Stimulated activated CD8-positive, alpha-beta memory T cell treated with anti-CD3 and anti-CD28 coated beads, Interleukin-15, amount 100 ng/mL, for 48 hours (primary cell): ENCODE measurements at places on chromosomes 1 and 21.

- no peak for DNase-seq
These were observed 40.7 kb downstream of the NME7 start for GRCh38 chr1:169326956-169327268.

DNA sequence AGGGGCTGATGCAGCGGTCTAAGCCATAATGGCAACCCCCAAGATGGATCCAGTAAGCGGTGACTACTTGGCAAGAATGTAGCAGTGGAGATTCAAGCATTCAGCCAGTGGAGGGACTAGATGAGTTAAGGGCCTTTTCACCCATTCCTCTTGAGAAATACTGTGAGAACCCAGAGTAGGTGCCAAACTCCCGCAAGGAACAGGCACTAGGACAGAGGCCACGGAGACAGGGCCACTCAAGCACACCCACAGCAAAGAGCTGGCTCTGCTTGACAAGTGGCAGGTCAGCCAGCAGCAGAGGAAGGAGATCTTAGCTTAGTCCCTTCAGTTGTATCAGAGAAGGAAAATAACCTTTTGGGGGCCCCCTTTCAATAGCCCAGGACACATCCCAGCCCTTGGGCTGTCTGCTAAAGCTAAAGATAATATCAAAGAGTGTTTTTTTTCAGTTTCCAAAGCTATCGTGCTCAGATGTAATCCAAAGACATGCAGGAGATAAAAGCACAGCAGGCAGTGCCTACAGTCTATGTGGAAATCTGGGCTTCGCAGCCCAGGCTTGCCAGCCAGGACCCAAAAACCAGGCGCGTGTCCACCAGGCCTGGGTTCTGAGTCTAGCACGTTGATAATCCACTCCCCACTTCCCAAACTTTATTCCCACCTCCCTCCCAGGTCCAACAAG is 62.0 kb upstream of the GOLT1A start:
- DNase-seq, result no peak

- no peak for DNase-seq
These were observed 99.5 kb upstream of the BMP8A start for GRCh38 chr1:39391691-39392679.

- no peak for DNase-seq
These were observed 103.9 kb downstream of the EBNA1BP2 start for GRCh38 chr1:43067977-43068751.

DNA sequence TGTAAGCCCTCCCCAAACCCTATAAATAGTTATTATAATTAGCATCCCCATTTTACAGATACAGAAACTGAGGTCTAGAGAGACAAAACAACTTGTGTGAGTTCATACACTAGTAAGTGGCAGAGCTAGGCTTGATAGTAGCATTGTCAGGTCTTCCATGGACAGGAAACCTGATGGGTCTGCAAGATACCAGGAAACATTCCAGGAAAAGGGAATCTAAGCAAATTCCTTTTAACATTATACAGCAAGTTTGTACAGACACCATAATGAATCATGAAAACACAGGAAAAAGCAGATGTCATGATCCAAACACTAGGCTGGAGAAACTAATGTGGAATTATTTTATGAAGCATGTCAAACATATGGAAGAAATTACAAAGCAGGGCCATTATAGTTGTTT is 89.1 kb upstream of the KCNK2 start:
- DNase-seq, result no peak

DNA sequence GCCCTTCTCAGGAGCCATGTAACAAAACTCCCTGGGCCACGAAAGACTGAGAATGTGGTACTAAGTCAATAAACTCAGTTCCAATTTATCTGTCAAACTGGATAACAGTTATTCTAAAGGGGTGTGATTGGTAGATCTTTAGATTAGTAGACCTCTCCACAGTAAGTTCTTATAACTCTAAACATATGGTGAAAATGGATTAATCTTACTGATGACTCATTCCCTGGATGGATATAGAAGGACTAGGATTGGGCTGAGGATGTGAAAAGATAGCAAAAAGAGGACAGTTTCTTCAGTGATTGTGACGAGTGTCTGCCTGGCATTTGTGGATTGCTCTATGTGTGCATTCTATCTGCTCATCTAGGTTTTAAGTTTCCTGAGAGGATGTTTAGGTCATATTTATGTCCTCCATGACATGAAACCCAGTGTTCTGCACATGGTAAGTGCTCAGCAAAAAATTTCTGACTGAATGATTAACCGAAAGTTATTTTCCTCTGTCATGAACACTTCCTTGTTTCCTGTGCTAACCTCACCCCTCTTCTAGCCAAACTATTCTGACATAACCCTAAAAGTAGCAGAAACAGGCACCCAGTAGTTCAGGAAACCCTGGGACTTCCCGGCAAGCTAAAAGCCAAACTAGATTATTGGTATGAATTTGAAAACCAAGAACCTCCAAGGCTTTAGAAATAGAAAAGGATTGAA is 397.5 kb upstream of the PLXNA2 start:
- no peak for DNase-seq

- no peak for DNase-seq
These were observed 46.8 kb upstream of the ECE1 start for GRCh38 chr1:21337010-21337437.

DNA sequence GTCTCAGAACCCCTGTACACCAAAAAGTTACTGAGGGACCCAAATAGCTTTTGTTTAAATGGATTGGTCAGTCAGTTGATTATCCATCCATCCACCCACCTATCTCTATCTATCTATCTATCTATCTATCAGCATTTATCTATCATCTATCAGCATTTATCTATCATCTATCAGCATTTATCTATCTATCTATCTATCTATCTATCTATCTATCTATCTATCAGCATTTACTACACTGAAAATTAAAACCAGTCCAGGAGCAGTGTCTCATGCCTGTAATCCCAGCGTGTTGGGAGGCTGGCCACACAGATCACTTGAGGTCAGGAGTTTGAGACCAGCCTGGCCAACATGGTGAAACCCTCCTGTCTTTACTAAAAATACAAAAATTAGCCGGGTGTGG is 47.1 kb downstream of the CLSTN1 start:
- DNase-seq, result no peak

DNA sequence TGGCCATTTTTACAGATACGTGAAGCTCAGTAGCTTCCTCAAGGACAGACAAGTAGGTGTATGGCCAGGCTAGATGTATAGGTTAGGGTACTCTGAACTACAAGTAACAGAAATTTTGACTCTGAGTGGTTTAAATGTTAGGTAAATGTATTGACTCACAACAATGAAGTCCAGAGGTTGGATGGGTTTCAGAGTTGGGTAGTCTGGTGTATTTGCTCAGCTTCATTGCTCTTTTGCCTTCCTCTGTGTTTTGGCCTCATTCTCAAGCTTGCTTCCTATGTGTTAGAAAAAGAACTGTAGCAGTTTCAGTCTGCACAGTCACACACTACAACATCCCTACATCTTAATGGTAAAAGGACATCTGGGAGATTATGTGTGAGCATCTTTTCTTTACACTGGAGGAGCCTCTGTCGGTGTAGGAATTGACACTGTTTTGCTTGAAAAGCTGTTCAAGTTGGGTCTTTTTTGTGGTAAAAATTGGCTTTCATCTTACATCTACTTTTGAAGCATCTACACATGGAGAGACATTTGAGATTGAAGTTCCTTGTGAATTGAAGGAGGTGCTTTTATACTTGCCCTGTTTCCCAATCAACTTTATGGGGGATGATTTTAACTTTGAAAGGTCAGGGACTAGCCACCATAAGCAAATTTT is 64.4 kb downstream of the MAST2 start:
- no peak for DNase-seq

DNA sequence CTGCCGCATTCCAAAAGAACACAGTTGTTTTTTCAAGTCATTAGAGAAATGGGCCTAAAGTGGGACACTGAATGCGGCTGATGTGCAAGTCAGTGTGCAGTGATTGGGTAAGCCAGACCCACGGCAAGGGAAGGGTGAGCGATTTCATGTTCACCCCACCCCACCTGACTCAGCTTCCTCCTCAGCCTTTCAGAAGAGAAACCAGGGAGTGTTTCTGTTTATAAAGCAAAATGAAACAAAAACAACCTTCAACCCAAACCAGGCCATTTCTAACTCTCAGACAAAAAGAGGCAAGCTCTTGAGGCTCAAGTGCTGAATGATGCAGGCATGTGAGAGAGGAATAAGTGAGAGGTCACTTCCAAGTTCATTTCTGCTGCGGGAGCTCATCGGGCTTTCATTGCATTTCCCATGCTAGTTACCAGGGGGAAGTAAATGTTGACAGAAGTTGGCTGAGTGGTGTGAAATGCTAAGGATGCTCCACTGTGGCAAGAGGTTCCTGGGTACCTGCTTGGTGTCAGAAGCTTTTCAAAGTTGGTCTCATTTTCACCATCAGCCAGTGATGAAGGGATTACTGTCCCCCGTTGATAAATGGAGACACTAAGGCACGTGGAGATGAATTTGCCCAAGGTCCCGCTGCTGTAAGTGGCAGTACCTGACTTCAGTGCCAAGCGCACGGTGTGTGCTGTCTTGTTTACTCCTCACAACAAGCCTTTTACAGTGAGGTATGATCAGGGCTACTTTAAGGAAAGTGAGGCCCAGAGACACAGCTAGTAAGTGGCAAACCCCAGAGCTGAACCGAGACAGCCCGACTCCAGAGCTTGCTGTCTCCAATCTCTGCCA is 29.1 kb downstream of the STPG1 start:
- peak; percentile 39 for DNase-seq

DNA sequence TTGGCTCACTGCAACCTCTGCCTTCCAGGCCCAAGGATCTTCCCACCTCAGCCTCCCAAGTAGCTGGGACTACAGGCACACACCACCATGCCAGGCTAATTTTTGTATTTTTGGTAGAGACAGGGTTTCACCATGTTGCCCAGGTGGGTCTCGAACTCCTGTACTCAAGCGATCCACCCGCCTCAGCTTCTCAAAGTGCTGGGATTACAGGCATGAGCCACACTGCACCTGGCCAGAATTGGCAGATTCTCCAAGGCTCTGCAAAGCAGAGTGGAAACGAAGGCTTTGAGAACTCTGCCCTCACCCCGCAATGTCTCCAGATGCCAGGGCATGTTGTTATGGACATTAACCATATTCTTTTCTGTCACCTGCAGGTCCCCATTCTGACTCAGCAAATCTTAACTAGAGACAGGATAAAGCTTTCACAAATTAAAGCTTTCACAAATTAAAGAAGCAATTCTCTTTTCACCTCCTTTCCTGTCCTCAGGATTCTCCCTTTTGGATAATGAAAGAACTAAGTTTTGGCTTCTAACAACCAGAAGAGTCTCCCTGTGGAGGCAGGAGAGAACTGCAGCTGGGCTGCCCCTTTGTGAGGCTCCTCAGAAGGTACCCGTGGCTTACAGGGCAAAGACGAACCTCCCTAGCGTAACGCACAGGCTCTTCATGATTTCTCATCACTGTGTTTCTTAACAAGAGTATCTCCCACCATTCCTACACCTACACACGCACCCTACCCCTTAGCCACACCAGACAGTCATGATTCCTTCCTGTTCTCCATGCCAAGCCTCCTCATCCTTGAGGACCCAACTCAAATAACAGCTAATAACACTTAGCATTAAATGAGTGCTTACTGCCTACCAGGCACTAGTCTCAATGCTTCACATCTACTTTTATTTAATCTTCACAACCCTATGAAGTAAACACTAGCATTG is 29.8 kb downstream of the GPA33 start:
- DNase-seq, result no peak

- no peak for DNase-seq
These were observed 152.3 kb downstream of the SNX7 start for GRCh38 chr1:98813738-98814309.

DNA sequence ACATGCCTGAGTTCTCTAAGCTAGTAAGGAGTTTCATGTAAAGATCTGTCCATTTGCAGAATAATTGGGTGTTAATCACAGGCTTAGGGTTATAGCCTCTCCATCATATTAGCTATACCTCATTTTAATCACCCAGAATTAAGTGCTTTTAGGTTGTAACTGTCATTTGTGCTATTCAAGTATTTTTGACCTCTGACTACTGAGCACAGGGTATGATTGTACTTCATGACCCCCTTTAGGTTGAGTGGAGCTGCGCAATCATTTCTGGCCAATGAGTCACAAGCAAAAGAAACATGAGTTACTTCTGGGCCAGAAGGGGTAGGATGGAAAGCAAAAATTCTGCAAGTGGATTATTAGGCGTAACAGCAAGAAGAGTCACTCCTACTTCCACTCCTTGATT is 8.4 kb upstream of the SNX7 start:
- DNase-seq, result no peak

DNA sequence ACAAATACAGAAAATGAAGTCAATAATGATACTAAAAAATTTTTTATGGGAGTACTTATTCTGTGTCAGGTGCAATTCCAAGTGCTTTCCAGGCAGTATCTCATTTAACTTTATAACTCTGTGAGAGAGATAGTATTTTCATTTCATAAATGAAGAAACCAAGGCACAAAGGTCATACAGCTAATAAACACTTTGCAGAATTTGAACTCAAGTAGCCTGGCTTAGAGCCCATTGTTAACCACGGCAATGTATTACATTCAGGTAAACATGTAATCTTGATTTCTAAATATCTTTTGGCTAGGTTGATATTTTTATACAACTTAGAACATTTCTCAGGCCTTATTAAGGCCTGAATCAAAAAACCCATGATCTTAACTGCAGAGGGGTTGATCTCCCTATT is 28.9 kb upstream of the PKN2 start:
- DNase-seq, result no peak
